Muscle of back (tissue), 13 donors: ENCODE measurements at places on chromosomes 1 and 21. TPM values are rescaled to one million over a fixed set of nuclear protein-coding genes. Genes with fewer than 3 reads are reported as not detected.

The AMIGO1 gene
- polyA plus RNA-seq, result 16.9 TPM

The PGBD2 gene
- polyA plus RNA-seq, result 4.6 TPM

The CHI3L2 gene
- polyA plus RNA-seq, result 0.68 TPM

DNA sequence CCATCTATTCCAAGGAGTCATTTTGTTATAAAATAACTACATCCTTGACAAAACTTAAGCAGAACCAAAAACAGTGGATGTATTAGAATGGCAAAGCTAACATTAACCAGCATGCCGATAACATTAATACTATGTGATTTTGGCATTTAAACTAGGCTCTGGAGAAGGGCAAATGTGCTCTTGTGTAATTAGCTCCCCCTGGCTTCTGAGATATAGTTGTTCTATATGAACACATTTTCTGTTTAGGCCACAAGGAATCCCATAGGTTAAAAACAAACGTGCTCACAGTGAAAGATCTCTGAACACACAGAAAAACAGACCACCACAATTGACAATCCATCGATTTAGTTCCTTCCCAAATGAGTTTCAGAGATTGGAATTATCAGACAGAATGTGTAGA is 57.4 kb upstream of the TARS2 start:
- DNase-seq, result no peak

- DNase-seq, result no peak
Measured at GRCh38 chr21:29441651-29442050, 142.9 kb downstream of the BACH1 start.
